ENCODE measurements at places on chromosomes 12 and 14.

GRCh38 chr12:89733579-89734201, 25.1 kb upstream of the ATP2B1 start:
- no peak for DNase-seq

GRCh38 chr12:104219908-104220404, 4.4 kb downstream of the TXNRD1 start:
- DNase-seq = peak; percentile 97

GRCh38 chr12:74537126-74537706, 419 bp upstream of the ATXN7L3B start:
- peak; percentile 66 for DNase-seq

GRCh38 chr12:1357711-1358110, 236.7 kb downstream of the FBXL14 start:
- no peak for DNase-seq

- peak; percentile 58 for DNase-seq
Measured at GRCh38 chr14:67515386-67516079, 17.6 kb upstream of the PLEKHH1 start.

DNA sequence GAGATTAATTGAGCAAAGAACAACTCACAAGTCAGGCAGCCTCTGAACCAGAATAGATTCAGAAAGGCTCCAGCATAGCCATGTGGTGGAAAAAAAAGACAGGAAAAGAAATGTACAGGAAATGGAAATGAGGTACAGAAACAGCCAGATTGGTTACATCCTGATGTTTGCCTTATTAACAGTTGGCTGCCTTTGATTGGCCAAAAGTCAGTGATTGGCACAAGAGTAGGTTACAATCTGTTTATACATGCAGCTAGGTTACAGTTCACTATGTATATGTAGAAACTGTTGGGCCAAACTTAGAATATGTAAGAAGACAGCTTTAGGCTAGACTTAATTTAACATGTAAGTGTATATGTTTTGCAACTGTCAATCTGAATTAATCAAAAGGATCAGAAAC, 118.9 kb downstream of the UNC79 start:
- peak; percentile 41 for DNase-seq

DNA sequence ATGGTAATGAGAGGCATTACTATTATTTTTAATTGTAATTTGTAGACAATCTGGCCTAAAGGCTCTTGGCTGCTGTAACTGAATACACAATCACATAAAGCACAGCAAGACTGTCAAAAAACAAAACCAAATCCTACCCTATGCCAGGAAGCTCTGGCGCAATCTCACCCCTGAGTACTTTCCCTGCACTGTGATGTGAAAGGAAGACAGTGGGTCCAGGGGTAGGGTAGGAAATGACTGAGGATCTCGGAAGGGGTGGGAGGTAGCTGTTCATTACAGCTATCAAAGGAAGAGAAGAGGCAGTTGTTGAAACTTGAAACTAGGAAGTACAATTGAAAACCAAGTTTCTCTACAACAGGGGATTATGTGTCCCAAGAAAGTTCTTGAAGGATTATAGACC, 202.8 kb downstream of the ANO2 start:
- no peak for DNase-seq

GRCh38 chr12:102851246-102851645, 65.8 kb downstream of the PAH start:
- DNase-seq = no peak

GRCh38 chr14:66624336-66624937, 116.5 kb downstream of the GPHN start:
- peak; percentile 30 for DNase-seq

- DNase-seq = peak; percentile 79
Measured at GRCh38 chr12:95623554-95624170, 72.4 kb upstream of the USP44 start.

GRCh38 chr12:24795699-24796347, 153.1 kb downstream of the BCAT1 start:
- no peak for DNase-seq

- DNase-seq = no peak
Measured at GRCh38 chr12:62724947-62725451, 210.0 kb downstream of the PPM1H start.

GRCh38 chr14:22770481-22771187, 4.1 kb downstream of the OXA1L start:
- no peak for DNase-seq

- no peak for DNase-seq
Measured at GRCh38 chr14:22313172-22313801, 275.7 kb downstream of the DAD1 start.

- no peak for DNase-seq
Measured at GRCh38 chr12:70966996-70967790, 46.7 kb upstream of the PTPRR start.

DNA sequence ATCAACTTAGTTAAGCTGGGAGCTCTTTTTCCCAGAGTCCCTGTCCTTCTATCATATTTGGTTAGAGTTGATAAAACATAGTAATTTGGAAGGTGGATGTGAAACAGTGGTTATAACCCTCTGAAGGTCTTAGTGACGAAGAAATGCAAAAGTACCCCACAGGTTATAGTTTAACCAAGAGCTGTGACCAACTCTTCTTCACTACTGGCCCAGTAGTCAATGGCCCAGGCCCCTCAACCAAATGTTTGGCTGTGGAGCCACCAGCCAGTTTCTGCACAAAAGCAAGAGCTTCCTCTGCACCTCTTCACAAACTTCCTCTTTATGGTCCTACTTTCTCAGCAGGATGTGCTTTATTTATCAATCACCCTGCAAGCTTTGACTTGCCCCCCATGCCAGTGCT, 132.6 kb downstream of the BMP4 start:
- DNase-seq = no peak

DNA sequence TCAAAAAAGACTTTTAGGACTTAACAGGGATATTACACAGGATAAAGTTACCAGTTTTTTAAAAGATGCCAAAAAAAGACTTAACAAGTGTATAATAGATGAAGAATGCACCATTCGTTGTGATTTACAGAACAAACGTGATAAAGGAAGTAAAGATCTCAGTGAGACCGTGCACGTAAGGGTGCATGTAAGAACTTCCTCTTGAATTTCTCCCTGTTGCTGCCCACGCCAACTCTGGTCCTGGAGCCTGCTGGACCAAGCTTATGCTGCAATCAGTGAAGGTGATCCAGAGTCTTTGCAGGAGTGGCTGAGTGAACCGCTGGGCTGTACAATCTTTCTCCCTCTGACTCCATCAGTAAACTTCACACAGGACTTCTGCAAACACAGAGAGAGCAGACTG, 593.7 kb downstream of the TMEM121 start:
- DNase-seq = peak; percentile 5

GRCh38 chr14:105167303-105168092, 1.1 kb downstream of the JAG2 start:
- peak; percentile 74 for DNase-seq

GRCh38 chr14:91390165-91390778, 27.3 kb downstream of the CCDC88C start:
- DNase-seq = peak; percentile 66

- no peak for DNase-seq
Measured at GRCh38 chr12:93616584-93617101, 44.2 kb downstream of the SOCS2 start.

GRCh38 chr12:6208130-6208529, 7.9 kb downstream of the CD9 start:
- no peak for DNase-seq

- peak; percentile 1 for DNase-seq
Measured at GRCh38 chr12:68067762-68068376, 78.6 kb downstream of the IFNG-AS1 start.

- no peak for DNase-seq
Measured at GRCh38 chr14:20684662-20685456, 499 bp downstream of the RNASE4 start.

DNA sequence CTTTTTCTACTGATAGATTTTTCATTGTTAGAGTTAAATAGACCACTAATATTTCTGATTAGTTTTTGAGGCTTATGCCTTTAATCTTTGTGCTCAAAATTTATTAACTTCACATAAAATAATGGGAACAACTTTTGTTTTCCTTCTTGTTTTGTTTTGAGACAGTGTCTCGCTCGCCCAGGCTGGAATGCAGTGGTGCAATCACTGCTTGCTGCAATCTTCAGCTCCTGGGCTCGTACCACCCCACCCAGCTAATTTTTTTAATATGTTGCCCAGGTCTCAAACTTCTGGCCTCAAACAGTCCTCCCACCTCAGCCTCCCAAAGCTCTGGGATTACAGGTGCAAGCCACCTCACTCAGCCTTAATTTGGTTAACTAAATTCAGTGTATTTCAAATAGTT, 16.8 kb downstream of the SCFD1 start:
- no peak for DNase-seq

GRCh38 chr12:120054293-120054692, 62.3 kb downstream of the RAB35 start:
- DNase-seq = no peak

- DNase-seq = peak; percentile 79
Measured at GRCh38 chr14:74978416-74978947, 23.1 kb upstream of the PGF start.

- DNase-seq = no peak
Measured at GRCh38 chr14:26990946-26991345, 393.1 kb upstream of the NOVA1 start.

GRCh38 chr14:72700338-72701236, 193.3 kb downstream of the DPF3 start:
- peak; percentile 25 for DNase-seq

GRCh38 chr12:21001778-21002177, 129.2 kb upstream of the SLCO1B1 start:
- no peak for DNase-seq

- DNase-seq = no peak
Measured at GRCh38 chr12:16300122-16300521, 22.6 kb upstream of the SLC15A5 start.

- DNase-seq = peak; percentile 29
Measured at GRCh38 chr14:61632401-61632800, 62.9 kb upstream of the HIF1A start.

GRCh38 chr12:131835616-131836171, 7.5 kb downstream of the MMP17 start:
- no peak for DNase-seq

DNA sequence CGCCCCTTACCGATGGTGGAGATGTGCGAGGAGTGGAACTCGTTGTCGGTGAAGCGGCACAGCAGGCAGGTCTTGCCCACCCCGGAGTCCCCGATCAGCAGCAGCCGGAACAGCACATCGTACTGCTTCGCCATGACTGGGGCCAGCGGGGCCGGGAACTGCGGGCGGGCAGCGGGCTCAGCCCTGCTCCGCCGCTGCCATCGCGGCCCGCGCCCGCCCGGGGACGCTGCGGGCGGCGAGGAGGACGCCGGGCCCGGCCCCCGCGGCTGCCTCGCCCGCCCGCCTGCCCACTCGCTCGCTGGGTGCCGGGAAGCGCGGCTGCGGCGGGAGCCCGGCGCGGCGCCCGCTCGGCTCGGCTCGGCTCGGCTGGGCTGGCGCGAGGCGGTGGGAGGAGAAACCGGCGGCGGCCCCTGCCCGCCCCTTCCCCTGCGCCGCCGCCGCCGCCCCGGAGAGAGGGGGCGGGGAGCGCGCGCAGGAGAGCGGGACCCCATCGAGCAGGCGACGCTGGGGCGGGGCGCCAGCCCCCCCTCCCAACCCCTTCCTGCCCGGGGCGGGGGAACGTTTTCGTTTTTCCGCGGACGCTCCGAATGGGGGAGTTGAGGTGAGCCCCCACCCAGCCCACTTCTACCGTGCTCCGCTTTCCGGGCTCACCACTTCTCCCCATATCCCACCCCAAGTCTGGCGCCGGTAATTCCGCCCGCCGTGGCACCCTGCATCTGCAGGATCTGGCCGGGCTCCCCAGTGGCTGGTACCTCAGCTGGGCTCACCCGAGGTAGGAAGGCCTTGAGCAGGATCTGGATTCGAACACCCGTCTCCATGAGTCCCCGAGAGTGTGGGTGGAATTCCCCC, at the start of gene RAB15:
RAB15 (minus strand) TSS at position 394 of the 849 bp plus-strand sequence; CDS start at position 134, 260 bp downstream.
- DNase-seq = peak; percentile 80

DNA sequence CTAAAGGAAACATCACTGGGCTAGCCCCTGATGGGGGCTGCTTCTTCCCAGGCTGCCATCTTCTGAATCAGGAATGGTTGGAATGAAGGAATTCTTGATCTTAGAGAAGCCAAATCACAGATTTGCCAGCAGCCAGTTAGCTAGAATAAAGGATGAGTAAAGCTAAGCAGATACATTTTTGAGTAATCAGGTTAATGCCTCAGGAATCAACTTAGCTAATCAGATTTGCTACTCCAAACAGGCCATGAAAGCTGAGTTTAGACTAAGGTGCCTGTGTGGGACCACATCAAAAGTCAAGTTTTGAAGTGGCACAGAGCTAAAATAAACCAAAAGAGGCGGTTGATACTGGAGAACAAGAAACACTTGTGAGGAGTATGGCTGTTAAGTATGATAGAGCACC, 28.8 kb upstream of the LMO3 start:
- DNase-seq = no peak

GRCh38 chr14:90132821-90133570, 71.2 kb downstream of the KCNK13 start:
- DNase-seq = no peak

GRCh38 chr12:87051621-87052020, 795.4 kb upstream of the MGAT4C start:
- peak; percentile 10 for DNase-seq

- DNase-seq = no peak
Measured at GRCh38 chr14:29446971-29447370, 480.7 kb downstream of the PRKD1 start.

DNA sequence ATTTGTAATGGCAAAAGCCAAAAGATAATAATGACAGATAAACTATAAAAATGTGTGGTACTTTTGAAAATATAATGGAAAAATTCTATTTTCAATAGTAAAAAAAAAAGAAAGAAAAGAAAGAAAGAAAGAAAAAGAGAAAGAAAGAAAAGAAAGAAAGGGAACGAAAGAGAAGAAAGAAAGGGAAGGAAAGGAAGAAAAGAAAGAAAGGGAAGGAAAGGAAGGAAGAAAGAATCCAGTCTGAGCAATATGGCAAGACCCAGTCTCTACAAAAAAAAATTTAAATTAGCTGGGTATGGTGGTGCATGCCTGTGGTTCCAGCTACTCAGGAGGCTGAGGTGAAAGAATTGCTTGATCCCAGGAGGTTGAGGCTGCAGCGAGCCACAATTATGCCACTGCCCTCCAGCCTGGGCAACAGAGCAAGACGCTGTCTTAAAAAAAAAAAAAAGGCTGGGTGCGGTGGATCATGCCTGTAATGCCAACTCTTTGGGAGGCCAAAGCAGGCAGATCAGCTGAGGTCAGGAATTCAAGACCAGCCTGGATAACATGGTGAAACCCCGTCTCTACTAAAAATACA, 38.4 kb downstream of the EAPP start:
- DNase-seq = no peak

DNA sequence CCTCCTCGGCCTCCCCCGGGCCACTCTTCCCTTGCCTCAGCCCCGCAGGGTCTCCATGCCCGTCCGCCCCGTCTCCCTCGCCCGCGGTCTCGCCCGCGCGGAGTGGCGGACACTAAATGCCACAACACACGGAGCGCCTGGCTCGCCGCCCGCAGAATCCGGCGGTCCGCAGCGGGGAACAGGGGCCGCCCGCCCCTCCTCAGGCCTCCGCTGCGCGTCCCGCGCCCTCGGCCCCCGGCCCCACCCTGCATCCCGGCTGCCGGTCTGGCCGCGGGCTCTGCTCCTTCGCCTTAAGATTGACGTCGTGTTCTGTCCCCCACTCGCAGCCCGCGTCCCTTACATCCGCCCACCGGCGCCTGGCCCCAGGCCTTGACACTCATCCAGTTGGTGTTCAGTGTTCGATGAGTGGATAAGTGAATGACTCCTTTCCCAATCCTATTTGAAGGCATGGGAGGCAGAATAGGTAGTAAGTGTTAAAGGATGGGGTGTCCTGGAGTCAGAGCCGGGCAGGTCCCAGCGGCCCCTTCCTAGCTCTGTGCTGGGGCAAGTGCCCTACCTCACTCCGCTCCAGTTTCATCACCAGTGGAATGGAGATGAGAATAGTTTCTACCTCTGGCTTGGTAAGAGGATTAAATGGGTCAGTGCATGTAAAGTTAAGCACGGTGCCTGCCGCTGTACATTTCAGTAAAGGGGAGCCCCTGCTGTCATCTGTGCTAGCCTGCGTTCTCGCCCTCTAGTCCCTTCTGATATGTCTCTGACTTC, 622 bp downstream of the TECPR2 start:
- DNase-seq = peak; percentile 79

All from NCI-H69 (cell line).